Fibroblast of skin of left quadriceps (primary cell): ENCODE measurements at places on chromosomes 13 and 19.

DNA sequence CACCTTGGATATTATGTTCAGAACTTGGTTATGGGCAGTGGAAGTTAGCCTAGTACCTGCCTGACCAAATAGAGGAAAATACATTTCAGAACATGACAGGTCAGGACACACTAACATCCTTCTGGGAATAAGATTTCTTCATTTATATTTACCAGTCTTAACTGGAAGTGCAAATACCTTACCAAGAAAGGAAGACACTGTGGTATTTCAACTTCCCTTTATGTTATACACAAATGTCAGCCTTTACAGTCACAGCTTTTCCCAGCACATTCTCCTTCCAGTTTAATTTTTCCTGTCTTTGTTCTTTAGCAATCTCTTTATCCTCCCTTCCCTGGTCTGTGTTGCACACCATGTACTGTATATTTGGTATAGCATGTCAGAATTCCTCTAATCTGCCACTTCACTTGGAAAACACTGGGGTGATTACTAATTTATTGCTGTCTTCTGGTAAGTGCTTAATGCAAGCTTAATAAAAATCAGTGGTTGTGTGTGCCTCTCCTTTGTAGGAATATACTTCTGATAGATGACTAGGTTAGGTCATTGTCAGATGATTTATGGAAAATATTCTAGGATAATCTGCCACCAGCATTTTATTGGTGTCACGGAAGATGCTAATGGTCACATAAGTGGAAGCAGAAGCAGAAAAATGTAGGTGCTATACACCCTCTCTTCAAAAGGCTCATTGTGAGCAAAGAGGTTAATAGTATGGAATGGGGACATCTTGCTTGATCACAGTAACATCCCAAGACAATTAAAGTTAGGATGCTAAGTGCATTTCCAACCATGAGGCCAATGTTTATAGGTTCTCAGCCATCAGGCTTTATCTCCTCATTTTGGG, 124.3 kb upstream of the STARD13 start:
- DNase-seq, result no peak

- DNase-seq, result no peak
These were observed 19.7 kb upstream of the JUND start for GRCh38 chr19:18300930-18301717.

DNA sequence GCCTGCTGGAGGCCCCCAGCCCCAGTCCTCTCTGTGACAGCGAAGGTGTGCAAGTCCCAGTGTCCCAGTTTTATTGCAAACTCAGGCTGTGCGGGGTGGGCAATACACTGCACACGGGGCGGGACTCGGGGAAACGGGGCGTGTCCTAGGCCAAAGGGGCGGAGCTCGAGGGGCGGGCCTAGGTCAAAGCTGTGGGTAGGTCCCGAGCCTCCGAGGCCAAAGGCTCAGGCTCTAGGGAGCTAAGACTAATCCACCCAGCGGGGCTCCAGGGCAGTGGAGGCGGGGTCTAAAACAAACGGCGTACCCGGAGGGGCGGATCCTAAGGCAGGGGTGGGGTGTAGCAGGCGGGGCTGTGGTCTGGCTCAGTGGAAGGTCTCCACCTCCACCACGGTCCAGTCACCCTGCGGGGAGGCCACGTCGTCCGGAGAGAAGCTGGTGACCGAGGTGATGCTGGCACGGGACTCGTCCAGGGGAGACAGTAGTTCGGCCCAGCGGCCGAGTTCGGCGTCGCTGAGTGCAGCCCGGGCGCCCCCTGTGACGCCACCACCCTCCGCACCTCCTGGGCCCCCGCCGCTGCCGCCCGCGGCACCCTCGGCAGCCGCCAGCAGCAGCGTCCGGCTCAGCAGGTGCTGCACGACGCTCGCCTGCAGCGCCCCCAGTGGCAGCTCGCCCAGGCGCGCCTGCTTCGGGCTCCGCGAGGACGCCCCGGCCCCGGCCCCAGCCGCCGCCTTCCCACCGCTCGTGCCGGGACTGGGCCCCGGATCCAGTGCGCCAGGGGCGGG, 5.3 kb downstream of the PRR36 start:
- DNase-seq, result no peak

DNA sequence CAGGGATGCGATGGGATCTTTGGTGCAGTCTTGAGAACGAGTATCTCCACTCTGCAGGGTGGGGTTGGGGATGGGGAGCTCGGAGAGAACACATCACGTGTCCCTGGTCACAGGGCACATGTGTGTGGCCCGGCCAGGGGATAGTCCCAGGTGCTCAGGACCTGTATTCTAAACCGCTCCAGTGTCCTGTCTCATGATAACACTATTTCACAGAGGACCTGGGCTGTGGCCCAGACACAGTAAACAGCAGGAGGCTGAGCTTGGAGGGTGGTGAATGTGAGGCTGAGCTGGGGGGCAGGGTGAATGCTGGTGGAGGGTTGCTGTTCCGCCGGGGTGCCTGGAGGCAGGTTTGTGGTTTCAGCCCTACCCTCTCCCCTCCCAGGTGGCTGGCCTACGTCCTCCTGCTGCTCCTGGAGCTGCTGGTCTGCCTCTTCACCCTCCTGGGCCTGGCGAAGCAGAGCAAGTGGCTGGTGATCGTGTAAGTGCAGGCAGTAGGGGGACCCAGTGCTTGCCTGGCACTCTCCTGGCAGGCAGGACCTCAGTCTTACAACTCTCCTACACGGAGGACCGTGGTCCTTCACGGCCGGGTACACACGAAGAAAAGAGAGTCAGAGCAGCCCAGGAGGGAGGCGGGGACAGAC, 11.1 kb downstream of the TTYH1 start:
- no peak for DNase-seq

DNA sequence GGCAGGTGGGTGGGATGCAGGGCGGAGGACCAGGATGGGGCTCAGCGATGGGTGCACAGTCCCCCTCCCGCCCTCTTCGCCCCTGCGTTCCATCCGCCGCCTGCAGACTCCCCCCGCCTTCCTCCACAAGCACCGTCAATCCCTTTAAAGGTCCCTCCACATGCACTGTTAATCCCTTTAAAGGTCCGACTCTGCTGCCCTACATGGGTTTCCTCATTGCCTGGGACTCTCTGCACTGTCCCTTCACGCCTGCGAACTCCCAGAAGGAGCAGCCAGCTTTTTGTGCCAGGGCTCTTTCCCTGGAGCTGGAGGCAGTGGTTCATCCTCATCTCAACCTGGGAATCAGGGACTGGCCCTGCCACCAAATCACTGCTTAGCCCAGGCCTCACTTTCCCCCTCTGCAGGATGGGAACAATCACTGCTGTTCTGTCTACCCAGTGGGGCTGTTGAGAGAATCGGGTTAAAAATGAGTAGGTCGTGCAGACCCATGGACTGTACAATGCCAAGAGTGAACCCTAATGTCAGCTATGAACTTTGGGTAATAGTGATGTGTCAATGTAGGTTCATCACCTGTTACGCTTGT, 20.4 kb downstream of the ZNF574 start:
- no peak for DNase-seq

DNA sequence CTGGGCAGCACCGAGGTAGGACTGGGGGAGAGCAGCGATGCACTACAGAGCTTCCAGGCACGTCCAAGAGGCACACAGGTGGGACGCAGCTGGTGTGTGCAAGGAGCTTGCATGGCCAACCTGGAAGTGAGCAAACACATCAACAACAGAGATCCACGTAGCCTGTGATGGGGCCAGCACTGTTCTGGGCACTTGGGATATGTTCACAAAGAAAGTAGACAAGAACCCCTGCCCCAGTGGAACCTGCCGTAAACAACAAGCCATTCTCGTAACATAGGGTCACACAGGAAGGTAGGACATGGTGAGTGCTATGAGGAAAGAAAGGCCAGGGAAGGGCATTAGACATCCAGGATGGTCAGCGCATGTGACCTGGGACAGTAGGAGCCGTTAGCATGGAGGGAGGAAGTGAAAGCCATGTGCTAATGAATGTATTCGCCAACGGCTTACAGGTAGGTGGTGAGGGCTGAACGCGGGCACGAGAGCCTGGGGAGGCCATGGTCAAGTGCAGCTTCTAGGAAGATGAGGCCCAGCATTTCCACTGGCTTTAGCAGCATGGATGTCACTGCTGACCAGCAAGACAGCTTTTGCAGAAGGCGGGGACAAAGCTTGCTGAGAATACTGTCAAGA, 105.5 kb downstream of the TEX26 start:
- no peak for DNase-seq

- no peak for DNase-seq
These were observed 8.2 kb upstream of the SERTM1 start for GRCh38 chr13:36665630-36666029.

- DNase-seq, result no peak
These were observed 987 bp downstream of the PNMA8A start for GRCh38 chr19:46470376-46470775.

DNA sequence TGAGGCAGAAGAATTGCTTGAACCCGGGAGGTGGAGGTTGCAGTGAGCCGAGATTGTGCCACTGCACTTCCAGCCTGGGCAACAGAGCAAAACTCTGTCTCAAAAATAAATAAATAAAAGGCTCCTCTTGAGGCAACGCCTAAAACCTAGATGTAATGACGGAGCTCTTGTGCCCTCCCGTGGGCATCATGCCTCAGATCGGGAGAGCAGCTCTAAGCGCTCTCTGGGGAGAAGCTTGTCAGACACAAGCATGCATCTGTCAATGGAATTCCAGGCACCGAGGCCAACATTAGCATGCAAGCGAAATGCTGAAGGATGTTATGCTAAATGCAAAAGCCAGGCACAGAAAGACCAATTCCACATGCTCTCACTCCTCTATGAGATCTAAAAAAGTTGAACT, 45.6 kb upstream of the MRI1 start:
- peak; percentile 55 for DNase-seq

DNA sequence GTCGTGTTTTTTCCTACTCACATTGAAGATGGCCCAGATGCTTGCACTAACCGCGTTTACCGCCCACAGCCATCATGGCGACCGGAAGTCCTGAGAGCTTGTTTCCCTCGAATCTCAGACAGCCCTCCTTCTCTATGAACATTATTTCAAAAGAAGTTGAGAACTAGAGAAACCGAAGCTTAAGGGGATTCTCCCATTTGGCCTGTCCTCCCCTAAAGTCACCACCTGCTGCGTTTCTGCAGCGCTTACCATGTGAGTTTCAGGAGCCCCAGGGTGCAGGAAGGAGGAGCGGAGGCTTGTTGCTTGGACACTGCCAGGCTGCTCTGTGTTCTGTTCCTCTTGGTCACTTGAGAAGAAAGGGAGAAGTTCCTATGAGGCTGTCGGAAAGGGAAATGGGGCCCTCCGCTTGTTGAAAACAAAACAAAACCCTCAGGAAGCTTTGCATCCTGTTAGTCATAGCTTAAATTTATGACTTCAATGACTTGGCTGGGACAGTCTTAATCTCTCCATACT, 6.2 kb downstream of the CARD8 start:
- DNase-seq, result no peak
